CD4-positive, alpha-beta T cell treated with Interleukin-17A for 4 hours (primary cell): ENCODE measurements at places on chromosomes 4 and X.

GRCh38 chr4:162409048-162409447 is 245.2 kb upstream of the FSTL5 start:
- DNase-seq = no peak

DNA sequence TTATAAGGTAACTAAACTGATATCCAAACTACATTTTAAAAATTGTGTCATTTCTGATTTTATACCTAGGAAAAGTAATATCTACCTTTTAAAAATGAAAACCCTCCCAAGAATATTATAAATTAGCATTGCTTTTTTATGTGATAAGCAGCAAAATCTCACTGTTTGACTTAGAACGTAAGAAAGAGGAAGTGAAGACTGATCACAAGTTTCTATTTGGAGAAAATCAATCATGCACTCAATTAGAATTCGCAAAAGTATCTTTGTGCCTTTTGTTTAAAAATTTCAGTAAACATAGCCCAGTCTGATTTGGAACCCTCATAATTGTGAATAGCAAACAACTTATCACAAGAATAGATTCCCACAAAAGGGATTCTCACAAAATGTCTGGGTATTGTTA is 142.7 kb downstream of the TENM3 start:
- DNase-seq = no peak

DNA sequence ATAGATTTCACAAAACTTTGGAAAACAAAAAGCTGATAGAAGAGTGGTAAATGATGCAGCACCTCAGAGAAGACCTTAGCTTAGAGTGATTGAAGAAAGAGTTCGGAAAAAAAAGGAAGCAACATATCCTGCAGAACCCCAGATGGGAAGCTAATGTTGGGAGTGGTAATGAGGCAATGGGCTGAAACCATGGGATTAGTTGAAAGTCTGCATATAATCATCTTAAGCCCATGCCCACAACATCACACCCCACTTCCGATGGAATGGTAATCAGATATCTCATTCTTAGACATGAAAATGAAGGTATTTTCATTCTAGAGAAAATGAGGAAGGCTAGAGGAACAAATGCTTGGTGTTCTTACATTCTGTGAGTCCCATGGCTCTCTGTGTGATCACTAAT is 146.3 kb upstream of the ADAMTS3 start:
- no peak for DNase-seq

- no peak for DNase-seq
Observed at GRCh38 chr4:58749206-58749605, 1639.0 kb upstream of the IGFBP7 start.

GRCh38 chr4:173289353-173289727 is 44.8 kb downstream of the HMGB2 start:
- no peak for DNase-seq

GRCh38 chr4:10706236-10706635 is 21.7 kb upstream of the CLNK start:
- DNase-seq = no peak

GRCh38 chr4:55661398-55662056 is 25.4 kb upstream of the NMU start:
- no peak for DNase-seq

DNA sequence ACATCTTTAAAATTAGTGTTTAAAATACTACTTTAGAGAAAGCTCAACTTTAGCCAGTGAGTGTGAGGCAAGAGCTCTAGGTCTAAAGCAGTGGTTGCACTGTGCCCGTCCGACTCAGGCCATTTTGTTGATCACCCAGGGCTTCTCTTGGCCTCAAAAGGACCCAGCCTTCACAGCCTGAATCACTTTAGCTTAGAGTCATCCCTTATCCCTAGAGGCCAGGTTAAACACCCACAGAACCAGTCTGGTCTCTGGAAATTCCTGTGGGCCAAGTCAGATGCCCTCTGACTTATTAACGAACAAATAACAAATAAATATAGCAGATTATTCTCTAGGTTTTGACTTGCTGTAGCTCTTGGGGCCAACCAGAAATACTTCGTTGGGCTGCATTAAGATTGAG is 102.3 kb downstream of the WWC2 start:
- DNase-seq = no peak

DNA sequence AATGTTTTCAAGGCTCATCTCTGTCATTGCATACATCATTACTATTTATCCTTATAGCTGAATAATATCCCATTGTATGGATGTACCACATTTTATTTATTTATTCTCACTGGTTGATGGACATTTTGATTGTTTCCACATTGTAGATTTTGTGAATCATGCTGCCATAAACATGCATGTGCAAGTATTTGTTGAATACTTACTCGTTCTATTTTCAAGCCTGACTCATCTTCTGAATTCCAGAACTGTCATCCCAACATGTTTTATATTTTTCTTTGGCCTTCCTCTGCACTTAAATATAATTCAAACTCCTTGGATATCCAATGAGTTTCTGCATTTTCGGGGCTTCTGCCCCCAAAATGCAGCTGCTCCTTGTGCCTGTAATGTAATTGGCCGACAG is 77.6 kb downstream of the MXRA5 start:
- DNase-seq = no peak

DNA sequence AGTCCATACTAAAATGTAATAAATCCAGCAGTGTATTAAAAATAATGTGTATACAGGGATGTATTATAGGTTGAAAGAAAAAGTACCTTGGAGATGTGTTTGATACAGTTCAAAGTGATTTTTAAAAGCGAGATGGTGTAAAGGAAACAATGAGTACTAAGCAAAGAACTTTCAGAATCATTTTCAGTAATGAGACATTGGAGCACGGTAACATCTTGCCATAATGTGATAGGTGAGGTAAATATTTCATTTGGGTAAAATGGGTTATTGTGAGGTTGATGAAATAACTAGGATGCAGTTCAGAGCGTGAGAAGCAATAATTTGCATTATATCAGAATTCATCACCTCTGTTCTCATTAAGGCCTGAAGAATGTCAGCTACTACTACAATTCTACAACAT is 25.9 kb downstream of the EIF2S3 start:
- DNase-seq = no peak

GRCh38 chr4:7959078-7959477 is 19.4 kb upstream of the AFAP1 start:
- no peak for DNase-seq

GRCh38 chr4:33334416-33334815 is 2614.2 kb downstream of the PCDH7 start:
- DNase-seq = no peak

- DNase-seq = no peak
Observed at GRCh38 chrX:8907688-8908087, 106.5 kb upstream of the FAM9A start.

DNA sequence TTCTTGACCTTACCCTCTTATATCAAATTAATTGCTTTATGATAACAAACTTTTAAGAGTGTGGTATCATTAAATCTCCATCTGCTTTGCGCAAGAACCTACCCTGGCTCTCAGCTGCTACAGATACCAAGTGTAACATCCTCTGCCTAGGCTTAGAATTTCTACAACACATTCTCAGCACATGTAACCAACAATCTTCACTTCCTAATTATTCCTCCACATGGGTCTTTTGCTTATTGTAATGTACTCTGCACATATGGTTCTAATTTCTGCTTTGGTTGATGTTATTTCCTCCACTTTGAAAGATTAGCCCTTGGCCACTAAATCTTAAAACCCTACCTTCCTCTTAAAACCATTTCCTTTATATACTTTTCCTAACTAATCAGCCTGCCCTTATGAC is 242.4 kb downstream of the ARHGAP24 start:
- DNase-seq = no peak

GRCh38 chr4:36256398-36256891 is 12.1 kb upstream of the ARAP2 start:
- DNase-seq = no peak

- no peak for DNase-seq
Observed at GRCh38 chr4:109972786-109973528, 60.3 kb downstream of the EGF start.

- DNase-seq = no peak
Observed at GRCh38 chr4:184815046-184815877, 10.5 kb downstream of the ACSL1 start.

- DNase-seq = no peak
Observed at GRCh38 chr4:17468619-17469221, 43.2 kb downstream of the QDPR start.

GRCh38 chrX:131216828-131217227 is 72.3 kb downstream of the IGSF1 start:
- DNase-seq = no peak

- no peak for DNase-seq
Observed at GRCh38 chr4:183142571-183143550, 43.8 kb downstream of the WWC2 start.

DNA sequence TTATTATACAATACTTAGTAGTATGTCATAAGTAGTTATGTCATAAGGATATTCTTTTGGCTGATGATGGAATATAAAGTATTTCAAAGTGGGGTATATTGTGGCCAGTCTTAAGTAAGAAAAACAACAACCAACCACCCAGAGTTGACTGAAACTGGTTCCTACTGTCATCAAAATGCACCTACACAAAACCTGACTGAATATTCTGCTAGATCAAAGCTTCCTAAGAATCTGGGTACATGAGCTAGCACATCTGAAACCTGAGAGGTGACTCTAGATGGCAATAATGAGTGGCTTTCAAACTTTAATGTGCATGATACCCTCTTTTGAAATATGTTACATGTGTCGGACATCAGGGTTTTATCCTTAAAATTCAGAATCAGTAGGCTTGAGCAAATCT is 60.4 kb downstream of the REELD1 start:
- no peak for DNase-seq

DNA sequence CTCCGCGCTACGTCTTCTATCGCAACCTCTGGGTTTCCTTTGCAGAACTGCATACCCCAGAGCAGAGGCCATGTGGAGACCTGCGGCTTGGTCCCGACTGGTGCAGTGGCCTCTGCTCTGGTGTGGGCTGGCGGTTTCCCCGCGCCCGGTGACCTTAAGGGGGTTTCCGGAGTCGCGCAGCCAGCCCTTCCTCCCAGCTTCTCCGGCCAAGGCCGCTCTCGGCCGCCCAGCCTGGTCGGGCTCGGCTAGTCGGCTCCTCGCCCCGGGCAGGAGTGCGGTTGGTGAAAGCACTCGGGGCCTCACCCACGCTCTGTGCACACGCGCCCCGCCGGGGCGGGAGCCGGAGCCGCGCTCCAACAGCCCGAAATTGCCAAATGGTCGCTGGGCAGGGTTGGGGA is 84.9 kb downstream of the BCOR start:
- DNase-seq = no peak

GRCh38 chr4:84740057-84740456 is 157.1 kb downstream of the CDS1 start:
- DNase-seq = no peak

GRCh38 chrX:119755981-119756533 is 2.3 kb upstream of the SOWAHD start:
- peak; percentile 61 for DNase-seq

DNA sequence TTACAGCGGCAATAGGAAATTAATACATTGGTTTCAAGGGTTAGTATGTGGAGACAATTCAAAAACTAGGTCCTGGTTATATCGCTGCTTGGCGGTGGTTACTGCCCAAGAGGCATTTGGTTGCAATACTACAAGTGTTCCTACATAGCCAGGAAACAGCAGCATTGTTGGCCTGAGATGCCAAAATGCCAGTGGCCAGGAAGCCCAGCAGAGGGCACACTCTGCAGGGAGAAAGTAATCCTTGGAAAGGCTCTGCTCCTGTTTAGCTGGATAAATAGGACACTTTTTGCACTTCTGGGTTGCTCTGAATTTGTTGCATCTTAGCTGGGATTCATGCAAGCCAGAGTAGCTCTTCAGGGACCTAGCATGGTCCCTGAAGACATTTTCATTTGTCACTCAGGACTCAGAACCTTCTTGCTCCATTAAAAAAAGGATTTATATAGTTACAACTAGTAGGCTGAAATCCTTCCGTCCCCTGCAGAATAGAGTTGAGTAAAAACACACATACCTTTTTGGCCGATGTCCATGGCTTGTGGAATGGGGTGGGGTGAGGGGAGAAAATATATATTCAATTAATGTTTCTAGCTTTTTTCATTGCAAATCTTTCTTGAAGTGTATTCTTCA is 8.1 kb upstream of the GPR119 start:
- DNase-seq = no peak

GRCh38 chr4:7649741-7650531 is 215.2 kb upstream of the PSAPL1 start:
- peak; percentile 46 for DNase-seq

DNA sequence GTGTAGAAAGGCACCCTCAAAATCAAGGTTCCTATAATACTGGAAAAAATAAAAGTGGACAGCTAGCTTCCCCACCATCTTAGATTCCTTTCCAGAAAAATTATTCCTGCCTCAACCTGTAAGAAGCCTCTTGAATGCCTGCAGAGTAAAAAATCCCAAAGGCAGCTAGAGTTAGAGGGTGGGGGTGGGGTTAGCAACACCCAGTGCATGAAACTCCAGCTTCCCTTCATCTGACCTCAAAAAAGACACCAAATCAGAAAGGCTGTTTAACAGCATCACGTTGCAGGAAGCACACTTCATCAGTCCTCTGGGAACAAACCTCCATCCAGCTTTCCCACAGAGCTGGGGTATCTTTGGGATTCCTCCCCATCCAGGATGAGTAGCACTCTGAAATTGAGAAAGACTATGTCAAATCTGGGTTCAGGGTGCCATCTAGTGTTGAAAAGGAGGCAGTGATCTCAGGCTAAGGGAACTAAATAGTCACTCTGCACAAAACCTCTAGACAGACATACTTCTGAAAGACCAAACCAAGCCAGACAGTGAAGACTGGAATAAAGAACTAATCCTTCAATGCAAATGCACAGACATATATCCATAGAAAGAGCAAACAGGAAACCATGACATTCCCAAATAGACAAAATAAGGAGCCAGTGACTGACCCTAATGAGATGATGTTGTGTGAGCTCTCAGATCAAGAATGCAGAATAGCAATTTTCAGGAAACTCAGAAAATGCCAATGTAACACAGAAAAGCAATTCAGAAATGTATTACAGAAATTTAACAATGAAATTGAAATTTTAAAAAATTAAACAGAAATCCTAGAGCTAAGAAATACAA is 97.9 kb downstream of the ARHGEF9 start:
- no peak for DNase-seq

GRCh38 chr4:142402156-142402555 is 443.9 kb downstream of the INPP4B start:
- no peak for DNase-seq

GRCh38 chr4:75666299-75666698 is 6.9 kb downstream of the G3BP2 start:
- no peak for DNase-seq

- peak; percentile 67 for DNase-seq
Observed at GRCh38 chrX:40109288-40110008, 11.7 kb upstream of the BCOR start.

- no peak for DNase-seq
Observed at GRCh38 chrX:119206203-119206602, 29.9 kb upstream of the PGRMC1 start.
